ENCODE measurements at places on chromosomes 7 and 10. TPM values are rescaled to one million over a fixed set of nuclear protein-coding genes. Genes with fewer than 3 reads are reported as not detected.

Gene CYP3A4
- not detected for total RNA-seq

Gene MEOX2
- total RNA-seq: 1.5 TPM

Gene TRIM50
- total RNA-seq: not detected

Gene CHN2
- 2.2 TPM for total RNA-seq

Gene CUZD1
- 0.30 TPM for total RNA-seq

Gene CALCR
- total RNA-seq: not detected

Gene THSD7A
- total RNA-seq: 0.38 TPM

Gene CYP3A5
- total RNA-seq: not detected

Gene STEAP1
- 53.9 TPM for total RNA-seq

Gene RUFY2
- total RNA-seq: 12.9 TPM

Gene EVX1
- not detected for total RNA-seq

Gene BAIAP2L1
- 0.82 TPM for total RNA-seq

Gene DOCK1
- total RNA-seq: 100 TPM

Gene BLNK
- not detected for total RNA-seq

Gene LIPM
- not detected for total RNA-seq

Gene ANKRD7
- total RNA-seq: 0.23 TPM

Gene CADPS2
- 20.7 TPM for total RNA-seq

Gene SH3PXD2A
- total RNA-seq: 15.0 TPM
